ENCODE measurements at places on chromosomes 7 and 10. TPM values are rescaled to one million over a fixed set of nuclear protein-coding genes. Genes with fewer than 3 reads are reported as not detected.

GRCh38 chr10:36251068-36251467 lies 609.0 kb upstream of the FZD8 start:
- no peak overlapping the region for H3K4me3 ChIP-seq
- H3K4me1 ChIP-seq = no peaks in the 10 kb centered on the region
- no peaks in the 10 kb centered on the region for H3K27me3 ChIP-seq
- H3K36me3 ChIP-seq = no peaks in the 10 kb centered on the region

The GRID2IP gene
- 0.41 TPM for total RNA-seq

The CALHM1 gene
- total RNA-seq = 0.15 TPM

DNA sequence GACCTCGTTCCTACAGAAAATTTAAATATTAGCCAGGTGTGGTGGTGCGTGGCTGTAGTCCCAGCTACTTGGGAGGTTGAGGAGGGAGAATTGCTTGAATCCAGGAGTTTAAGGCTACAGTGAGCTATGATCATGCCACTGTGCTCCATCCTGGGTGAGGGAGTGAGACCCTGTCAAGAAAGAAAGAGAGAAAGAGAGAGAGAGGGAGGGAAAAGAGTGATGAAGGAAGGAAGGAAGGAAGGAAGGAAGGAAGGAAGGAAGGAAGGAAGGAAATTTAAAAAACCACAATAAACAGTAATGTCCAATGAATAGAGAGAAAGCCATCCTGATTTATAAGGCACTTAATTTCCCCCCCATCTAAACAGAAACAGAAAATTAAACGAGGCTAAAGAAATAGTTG lies 9.4 kb downstream of the MYPN start:
- H3K27me3 ChIP-seq = no peaks in the 10 kb centered on the region
- H3K4me1 ChIP-seq = no peaks in the 10 kb centered on the region
- DNase-seq = no peak
- no peak overlapping the region for H3K4me3 ChIP-seq

DNA sequence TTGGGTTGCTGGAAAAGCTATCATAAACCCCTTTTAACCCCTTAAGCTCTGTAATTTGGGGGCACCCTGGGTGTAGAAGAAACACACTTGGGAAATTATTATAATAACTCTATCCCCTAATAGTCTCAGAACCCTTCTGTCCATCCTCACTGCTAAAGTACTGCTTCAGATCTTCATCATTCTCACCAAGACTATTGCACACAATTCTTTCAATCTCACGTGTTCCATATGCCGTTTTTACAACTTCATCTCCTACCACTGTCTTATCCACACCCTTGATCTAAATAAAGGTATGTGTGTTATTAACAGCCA lies 15.8 kb downstream of the ANKRD22 start:
- DNase-seq = no peak
- no peak overlapping the region for H3K4me3 ChIP-seq
- no peaks in the 10 kb centered on the region for H3K4me1 ChIP-seq
- no peaks in the 10 kb centered on the region for H3K36me3 ChIP-seq

- no peak overlapping the region for H3K27ac ChIP-seq
- H3K27me3 ChIP-seq = no peaks in the 10 kb centered on the region
- H3K4me3 ChIP-seq = no peak overlapping the region
- DNase-seq = no peak
Measured at GRCh38 chr7:142188846-142189245, 69.0 kb downstream of the PRSS58 start.

- no peaks in the 10 kb centered on the region for H3K27me3 ChIP-seq
- no peaks in the 10 kb centered on the region for H3K36me3 ChIP-seq
- H3K4me1 ChIP-seq = no peaks in the 10 kb centered on the region
- no peak overlapping the region for H3K27ac ChIP-seq
Measured at GRCh38 chr10:85611093-85611740, 755.4 kb downstream of the GRID1 start.

GRCh38 chr10:124860426-124860825 lies 58.8 kb downstream of the ABRAXAS2 start:
- no peak overlapping the region for H3K4me3 ChIP-seq
- H3K27me3 ChIP-seq = no peaks in the 10 kb centered on the region
- DNase-seq = no peak
- peaks cover 10% of the 10 kb centered on the region for H3K4me1 ChIP-seq
- H3K27ac ChIP-seq = no peak overlapping the region
- no peaks in the 10 kb centered on the region for H3K36me3 ChIP-seq

- no peak for DNase-seq
- no peak overlapping the region for H3K4me3 ChIP-seq
- H3K36me3 ChIP-seq = no peaks in the 10 kb centered on the region
- no peak overlapping the region for H3K27ac ChIP-seq
Measured at GRCh38 chr10:54064215-54064614, 736.8 kb downstream of the PCDH15 start.

DNA sequence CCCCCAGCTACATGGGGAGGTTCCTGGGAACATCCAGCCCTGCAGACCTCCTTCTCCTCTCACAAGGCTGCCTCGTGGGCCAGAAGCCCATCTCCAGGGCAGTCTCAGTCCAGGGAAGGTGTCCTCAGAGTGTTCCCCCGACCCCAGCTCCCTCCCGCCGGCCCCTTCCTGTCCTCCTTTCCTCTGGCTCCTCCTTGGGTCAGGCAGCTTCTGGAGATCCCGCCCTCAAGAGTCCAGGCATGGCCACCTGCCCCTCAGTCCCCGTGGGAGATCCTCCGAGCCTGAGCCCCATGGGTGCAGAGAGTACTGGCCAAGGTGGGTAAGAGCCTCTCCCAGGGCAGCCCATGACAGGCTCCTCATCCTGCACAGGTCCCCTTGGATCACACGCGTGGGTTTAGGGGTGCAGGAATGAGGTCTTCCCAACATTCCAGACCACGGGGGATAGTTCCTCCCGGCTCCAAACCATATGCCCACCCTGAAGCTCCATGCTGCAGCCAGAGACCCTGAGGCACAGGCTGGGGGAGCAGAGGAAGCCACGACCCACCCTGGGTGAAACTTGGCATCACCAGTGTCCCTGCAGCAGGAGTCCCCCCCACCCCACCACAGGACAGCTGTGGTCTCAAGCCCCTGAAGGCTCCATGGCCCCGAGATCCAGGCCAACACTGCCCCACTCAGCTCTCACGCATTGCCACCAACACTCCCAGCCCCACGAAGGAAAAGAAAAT lies 65.5 kb downstream of the OAT start:
- no peaks in the 10 kb centered on the region for H3K36me3 ChIP-seq
- no peak for DNase-seq
- peaks cover 3% of the 10 kb centered on the region for H3K27me3 ChIP-seq
- H3K4me1 ChIP-seq = peaks cover 10% of the 10 kb centered on the region
- no peak overlapping the region for H3K4me3 ChIP-seq

The DMBT1 gene
- 43.1 TPM for total RNA-seq

DNA sequence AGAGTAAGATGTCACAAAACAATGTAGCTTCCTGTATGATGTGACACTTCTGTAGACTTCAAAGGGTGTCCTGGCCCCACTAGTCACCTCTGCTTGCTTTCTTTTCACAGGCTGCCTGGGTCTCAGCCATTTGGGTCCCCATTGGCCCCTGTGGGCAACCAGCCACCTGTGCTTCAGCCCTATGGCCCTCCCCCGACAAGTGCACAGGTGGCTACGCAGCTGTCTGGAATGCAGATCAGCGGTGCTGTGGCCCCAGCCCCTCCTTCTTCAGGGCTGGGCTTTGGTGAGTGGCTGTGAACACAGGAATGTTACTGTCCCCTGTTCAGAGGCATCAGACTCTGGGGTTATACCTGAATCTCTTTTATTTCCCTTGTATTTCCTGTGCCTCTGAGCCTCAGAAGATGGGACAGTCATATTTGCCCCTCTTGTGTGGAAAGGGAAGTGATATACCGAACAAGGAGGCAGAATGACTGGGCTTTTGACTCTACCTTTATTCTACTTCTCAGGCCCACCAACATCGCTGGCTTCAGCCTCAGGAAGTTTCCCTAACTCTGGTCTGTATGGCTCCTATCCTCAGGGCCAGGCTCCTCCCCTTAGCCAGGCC lies 15.4 kb downstream of the SEC24C start:
- H3K36me3 ChIP-seq = peaks cover 81% of the 10 kb centered on the region
- H3K27me3 ChIP-seq = no peaks in the 10 kb centered on the region
- peak; percentile 84 for DNase-seq
- H3K27ac ChIP-seq = peak overlapping the region; percentile 77
- H3K4me3 ChIP-seq = no peak overlapping the region

The PLAU gene
- 29.0 TPM for total RNA-seq

GRCh38 chr10:75651417-75651816 lies 220.0 kb downstream of the LRMDA start:
- H3K36me3 ChIP-seq = no peaks in the 10 kb centered on the region
- H3K27me3 ChIP-seq = no peaks in the 10 kb centered on the region
- H3K4me3 ChIP-seq = no peak overlapping the region
- no peak overlapping the region for H3K27ac ChIP-seq
- no peak for DNase-seq
- peaks cover 32% of the 10 kb centered on the region for H3K4me1 ChIP-seq

GRCh38 chr10:50440489-50440888 lies 183.3 kb downstream of the SGMS1 start:
- H3K27ac ChIP-seq = no peak overlapping the region
- H3K4me3 ChIP-seq = no peak overlapping the region
- H3K4me1 ChIP-seq = no peaks in the 10 kb centered on the region
- DNase-seq = no peak

DNA sequence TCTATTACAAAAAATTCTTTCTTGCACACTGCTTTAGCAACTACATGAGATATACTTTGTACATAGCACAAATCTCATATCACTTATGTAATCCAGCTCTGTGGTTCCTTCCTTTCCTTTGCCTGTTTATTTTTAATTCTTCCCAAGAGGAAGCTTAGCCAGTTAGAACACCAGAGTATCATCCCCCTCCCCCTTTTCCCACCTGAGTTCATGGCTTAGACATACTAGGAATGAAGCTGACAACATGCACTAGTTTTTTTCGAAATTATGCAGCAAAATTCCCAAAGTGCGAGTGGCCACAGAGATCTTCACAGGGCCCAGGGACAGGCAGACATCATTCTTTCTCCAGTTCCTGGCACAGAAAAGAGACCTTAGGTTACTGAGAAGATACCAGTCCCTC lies 17.8 kb downstream of the CAV1 start:
- no peak overlapping the region for H3K27ac ChIP-seq
- peaks cover 31% of the 10 kb centered on the region for H3K4me1 ChIP-seq
- H3K4me3 ChIP-seq = no peak overlapping the region
- no peak for DNase-seq
- peaks cover 27% of the 10 kb centered on the region for H3K36me3 ChIP-seq

The UPK3B gene
- total RNA-seq = 16.6 TPM
